Fibroblast of the conjunctiva (primary cell): ENCODE measurements at places on chromosomes 16 and 17.

DNA sequence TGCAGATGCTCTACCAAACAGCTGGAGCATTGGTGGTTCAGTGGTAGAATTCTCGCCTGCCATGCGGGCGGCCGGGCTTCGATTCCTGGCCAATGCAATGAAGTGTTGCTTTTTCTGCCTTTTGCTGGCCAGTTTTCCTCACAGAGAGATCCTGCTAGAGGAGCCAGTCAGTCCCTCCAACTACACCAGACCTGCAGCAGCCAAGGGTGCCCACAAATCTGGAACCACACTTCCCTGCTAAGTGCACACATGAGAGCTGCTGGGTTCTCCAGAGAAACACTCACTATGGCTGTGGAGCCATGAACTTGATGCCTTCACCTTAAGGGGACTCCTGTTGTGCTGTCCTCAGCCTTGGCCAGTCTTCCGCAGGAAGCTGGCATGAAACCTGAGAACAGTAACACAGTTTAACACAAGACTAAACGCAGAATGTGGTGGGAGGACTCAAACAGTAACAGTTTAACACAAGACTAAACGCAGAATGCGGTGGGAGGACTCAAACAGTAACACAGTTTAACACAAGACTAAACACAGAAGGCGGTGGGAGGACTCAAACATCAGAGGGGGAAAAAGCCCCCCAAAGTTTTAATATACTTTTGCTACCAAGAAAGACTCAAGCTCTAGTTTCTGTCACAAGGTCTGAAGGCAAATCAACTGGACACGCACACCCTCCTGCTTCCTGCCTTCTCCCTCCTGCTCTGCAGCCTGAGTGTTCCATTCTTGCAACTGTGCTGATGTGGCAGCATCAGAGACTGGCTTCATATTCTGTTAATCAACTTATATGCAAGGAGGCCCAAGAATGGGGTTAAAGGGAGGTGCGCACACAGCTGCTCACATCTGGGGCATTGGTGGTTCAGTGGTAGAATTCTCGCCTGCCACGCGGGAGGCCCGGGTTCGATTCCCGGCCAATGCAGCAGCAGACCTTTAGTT, 12.0 kb downstream of the VAC14 start:
- DNase-seq: peak; percentile 80

DNA sequence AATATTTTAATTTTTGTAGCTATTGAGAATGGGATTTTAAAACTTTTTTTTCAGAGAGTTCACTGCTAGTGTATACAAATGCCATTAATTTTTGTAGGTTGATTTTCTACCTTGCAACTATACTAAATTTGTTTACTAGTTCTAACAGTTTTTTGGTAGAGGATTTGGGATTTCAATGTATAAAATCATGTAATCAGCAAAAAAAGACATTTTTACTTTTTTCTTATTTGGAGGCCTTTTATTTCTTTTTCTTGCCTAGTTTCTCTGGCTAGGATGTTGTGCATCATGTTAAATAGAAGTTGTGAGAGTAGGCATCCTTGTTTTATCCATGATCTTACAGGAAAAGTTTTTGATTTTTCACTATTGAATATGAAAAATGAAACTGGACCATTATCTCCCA, 602.9 kb upstream of the KIF2B start:
- DNase-seq: no peak

GRCh38 chr17:82000803-82001570, 21.7 kb downstream of the CENPX start:
- no peak for DNase-seq

DNA sequence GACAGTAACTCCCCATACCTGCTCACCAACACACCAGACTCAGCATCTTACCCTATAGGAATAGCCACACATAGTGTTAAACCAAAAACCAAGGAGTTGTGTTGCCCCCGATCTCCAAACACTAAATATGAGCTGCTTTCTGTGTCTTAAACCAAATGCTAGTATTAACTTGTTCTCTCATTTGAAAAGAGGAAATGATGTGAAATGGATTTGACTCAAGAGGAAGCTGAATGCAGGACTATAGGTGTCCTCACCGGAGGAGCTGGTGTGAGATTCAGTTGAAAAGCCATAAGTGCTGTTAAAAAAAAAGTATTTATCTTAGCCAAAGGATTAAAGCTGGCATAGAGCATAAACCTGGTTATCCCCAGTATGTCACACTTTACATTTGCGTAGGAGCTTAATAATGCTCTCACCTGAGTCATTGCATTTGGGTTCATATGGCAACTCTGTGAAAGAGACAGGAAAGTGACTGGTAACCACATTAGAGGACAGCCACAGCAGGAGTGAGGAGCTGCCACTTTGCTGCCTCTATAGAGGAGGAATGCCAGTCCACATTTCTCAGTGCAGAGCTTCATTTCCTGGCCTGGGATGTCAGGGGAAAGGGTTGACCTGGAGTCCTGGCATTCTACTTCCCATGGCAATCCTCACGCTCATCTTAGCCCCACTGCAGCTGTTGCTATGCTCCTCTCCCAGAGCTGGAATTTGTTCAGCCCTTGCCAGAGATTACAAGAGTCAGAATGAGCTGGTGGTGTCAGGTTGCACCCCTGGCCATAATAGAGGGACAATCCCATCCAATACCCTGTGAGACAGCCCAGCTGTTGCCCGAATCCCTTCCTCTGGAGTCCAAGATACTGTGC, 143.3 kb upstream of the ANKFN1 start:
- no peak for DNase-seq

DNA sequence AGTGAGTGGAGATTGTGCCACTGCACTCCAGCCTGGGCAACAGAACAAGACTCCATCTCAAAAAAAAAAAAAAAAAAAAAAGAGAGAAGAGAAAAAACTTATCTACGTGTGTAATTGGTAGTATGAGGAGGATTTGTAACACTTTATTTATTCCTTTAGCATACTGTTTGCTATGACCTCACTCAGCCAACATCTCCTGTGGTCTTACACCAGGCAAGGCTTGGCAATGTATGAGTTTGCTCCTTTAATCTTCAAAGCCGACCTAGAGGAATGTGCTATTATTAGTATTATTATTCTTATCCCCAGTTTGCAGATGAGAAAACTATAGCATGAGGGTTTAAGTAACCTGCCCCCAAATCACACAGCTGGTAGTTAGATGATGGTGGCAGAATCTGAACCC, 35.8 kb upstream of the HAPSTR1 start:
- no peak for DNase-seq

GRCh38 chr17:71423871-71424546, 696.8 kb upstream of the SOX9 start:
- no peak for DNase-seq

- no peak for DNase-seq
These were observed 2291.3 kb downstream of the TP53TG3F start for GRCh38 chr16:35750701-35751104.
